H9 (cell line): ENCODE measurements at places on chromosomes 3 and 15.

GRCh38 chr3:186810336-186810996 lies 4.2 kb upstream of the RFC4 start:
- DNase-seq: no peak
- H3K4me1 ChIP-seq: no peaks in the 10 kb centered on the region; the same call in 1 of the 2 replicates
- no peaks in the 10 kb centered on the region for H3K27me3 ChIP-seq
- H3K4me3 ChIP-seq: no peak overlapping the region
- no peaks in the 10 kb centered on the region; the same call in 1 of the 2 replicates for H3K36me3 ChIP-seq
- H3K27ac ChIP-seq: no peak overlapping the region

GRCh38 chr3:106008766-106009165 lies 140.0 kb upstream of the CBLB start:
- H3K27me3 ChIP-seq: no peaks in the 10 kb centered on the region
- no peak for DNase-seq
- no peaks in the 10 kb centered on the region for H3K36me3 ChIP-seq

DNA sequence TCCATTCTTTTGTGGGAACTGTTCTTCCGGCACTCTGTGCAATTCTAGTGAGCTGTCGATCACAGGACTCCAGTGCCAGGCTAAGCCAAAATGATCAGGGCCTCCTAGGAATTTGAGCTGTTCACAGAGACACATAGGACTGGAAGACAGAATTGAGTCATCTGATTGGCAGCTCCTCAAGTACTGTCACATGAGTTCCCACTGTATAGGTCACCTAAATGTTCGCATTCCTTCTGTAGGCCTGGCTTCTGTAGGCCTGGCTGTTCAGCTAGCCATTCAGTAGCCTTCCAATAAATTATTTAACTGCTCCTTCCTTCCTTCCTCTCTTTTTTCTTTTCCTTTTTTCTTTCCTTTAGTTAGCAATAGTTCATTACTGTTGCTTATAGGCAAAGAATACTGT lies 4.3 kb downstream of the PROS1 start:
- no peak for DNase-seq
- H3K4me3 ChIP-seq: no peak overlapping the region
- no peak overlapping the region for H3K27ac ChIP-seq
- H3K36me3 ChIP-seq: no peaks in the 10 kb centered on the region
- H3K4me1 ChIP-seq: no peaks in the 10 kb centered on the region
- no peaks in the 10 kb centered on the region; the same call in 1 of the 2 replicates for H3K27me3 ChIP-seq

DNA sequence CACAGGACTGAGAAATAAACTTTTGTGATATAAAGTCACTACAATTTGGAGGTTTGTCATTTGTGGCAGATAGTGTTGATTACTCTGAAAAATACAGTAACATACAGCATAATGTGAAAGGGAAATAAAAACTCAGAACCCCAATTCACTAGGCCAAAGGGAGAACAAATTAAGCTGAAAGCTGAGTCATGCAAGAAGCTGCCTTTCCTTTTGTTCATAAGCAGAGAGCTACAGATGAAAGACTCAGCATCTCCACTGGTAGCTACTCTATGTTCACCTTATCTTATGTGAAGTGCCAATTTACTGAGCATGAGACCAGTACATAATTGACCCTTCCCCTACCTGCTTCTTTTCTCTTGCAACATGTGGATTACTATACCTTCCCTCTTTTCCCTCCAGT lies 19.3 kb upstream of the SLTM start:
- no peak overlapping the region for H3K4me3 ChIP-seq
- no peaks in the 10 kb centered on the region for H3K27me3 ChIP-seq
- no peak for DNase-seq
- H3K27ac ChIP-seq: no peak overlapping the region
- peaks cover 3% of the 10 kb centered on the region; the same call in 1 of the 2 replicates for H3K4me1 ChIP-seq
